NCI-H510A (cell line): ENCODE measurements at places on chromosomes 6 and 20.

DNA sequence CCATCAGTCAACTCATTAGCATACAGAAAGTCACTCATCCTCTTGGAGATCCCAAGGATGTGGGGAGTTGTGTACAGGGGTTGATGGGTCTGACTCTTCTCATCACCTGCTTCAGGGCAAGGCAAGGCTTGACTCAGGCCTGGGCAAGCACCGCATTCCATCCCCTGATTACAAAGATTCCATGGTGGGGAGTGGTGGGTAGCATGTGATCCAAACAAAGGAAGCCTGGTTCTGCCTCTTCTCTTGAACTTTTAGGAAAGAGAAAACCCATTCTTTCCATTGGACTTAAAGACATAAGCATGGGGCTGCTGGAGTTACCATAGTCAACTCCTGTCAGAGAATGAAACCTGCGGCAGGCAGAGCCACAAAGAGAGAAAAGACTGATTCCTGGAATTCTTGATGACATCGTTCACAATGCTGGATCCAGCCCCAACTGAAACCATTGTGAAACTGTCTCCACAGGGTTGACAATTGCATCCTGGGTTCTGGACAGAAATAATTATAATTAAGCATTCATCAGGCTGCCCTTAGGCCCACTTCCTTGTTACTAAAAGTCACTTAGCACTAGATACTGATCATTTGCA, 235.8 kb upstream of the KCNG1 start:
- no peak for DNase-seq

GRCh38 chr6:13383328-13384163, 55.2 kb upstream of the TBC1D7 start:
- no peak for DNase-seq

DNA sequence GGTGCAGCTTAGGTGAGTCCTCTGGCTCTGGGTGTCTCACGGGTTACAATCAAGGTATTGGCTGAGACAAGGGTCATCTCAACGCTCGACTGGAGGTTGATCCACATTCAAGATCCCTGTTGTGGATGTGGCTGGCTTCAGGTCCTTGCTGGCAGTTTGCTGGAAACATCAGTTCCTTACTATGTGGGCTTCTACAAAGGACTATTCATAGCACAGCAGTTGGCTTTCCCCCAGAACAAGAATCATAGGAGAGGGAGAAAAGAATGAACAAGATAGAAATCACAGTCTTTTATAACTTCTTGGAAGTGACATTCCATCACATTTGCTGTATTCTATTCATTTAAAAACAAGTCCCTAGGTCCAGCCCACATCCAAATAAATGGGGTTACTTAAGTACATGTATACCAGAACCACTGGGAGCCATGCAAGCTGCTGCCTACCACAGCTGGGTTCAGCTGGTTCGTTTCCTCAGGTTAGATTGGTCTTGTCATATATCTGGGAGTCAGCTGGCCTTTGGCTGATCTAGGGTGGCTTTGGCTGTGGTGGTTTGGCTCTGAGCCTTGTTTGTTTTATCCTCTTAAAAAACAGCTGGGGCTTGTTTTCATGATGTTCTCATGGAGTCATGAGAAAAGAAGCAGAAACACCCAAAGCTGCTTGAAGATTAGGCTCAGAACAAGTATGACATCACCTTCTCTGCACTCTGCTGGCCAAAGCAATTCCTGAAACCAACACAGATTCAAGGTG, 433.2 kb upstream of the SPTLC3 start:
- no peak for DNase-seq

GRCh38 chr20:53926428-53927028, 143.9 kb downstream of the BCAS1 start:
- no peak for DNase-seq

DNA sequence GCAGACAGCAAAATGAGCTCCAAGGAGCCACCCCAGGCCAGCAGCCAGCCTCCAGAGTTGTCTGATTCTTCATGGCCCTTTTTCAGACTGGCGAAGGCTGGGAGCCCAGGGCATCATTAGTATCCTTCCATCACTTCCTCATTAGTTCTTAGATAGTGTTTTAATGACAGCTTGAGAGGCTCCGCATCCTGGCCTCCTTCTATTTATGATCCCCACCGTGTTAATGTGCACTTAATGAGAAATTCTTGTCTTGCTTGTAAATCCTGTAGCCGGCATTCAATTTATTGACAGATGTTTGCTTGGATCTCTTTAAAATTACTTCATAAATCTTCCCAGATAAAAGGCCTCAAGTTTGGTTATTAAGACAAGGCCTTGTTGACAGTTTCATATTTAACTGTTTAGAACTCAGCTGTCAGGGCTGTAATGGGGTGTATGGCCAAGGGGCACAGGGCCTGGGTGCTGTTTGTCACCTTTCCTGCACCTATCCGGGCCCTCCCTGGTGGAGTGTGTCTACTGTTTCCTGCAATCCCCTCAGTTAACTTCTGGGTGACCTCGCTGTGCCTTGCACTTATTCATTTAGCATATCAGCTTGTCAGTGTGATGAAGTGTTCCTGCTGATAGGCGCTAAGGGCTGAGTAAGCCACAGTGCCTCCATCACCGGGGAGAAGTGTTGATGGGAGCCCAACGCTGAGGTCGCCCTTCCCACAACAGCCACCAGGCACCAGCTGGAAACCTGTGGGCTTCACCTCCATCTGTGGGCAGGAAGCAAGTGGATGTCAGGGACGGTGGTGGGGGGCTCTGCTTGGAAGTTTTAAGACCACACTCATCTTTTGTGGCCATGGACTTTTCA, 169.3 kb downstream of the TSHZ2 start:
- DNase-seq: no peak

- no peak for DNase-seq
These were observed 29.5 kb upstream of the PKIB start for GRCh38 chr6:122580737-122581136.

GRCh38 chr6:72861935-72862432, 240.1 kb downstream of the KCNQ5 start:
- no peak for DNase-seq
